Left ventricle myocardium inferior (tissue), 1 donor: ENCODE measurements at places on chromosomes 12 and 14. TPM values are rescaled to one million over a fixed set of nuclear protein-coding genes. Genes with fewer than 3 reads are reported as not detected.

DNA sequence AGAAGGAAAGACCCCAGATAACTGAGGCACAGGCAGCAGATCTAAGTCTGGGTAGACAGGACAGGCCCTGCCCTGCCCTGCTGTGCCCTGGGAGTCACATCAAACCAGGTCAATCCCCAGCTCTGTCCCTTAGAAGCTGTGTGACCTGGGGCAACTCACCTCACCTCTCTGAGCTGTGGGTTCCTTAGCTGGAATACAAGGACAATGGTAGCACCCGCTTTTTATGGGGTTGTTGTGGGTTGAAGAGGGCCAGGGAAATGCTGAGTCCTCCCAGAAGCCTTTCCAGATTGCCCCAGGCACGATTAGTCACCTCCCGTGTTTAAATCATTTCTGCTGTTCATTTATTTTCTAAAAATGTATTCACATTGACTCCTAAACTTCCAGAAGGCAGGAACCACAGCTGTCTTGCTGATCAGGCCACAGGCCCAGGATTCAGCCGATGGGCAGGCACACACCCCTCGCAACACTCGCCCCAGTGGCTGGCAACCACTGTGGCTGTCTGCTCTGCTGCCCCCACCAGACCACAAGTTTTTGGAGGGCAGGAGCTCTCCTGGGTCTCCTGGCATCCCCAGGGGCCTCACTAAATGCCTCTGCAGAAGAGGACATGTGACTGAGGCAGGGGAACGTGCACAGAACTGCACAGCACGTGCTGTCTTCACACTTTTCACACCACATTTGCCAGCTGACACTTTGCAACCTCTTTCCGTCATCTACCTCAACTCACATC is 3.0 kb downstream of the SELPLG start:
- H3K27ac ChIP-seq, result no peak overlapping the region
- no peaks in the 10 kb centered on the region for H3K27me3 ChIP-seq
- no peak for DNase-seq
- H3K4me3 ChIP-seq, result no peak overlapping the region

GRCh38 chr14:102601378-102601925 is 9.0 kb downstream of the RCOR1 start:
- no peak for DNase-seq
- no peak overlapping the region for H3K27ac ChIP-seq
- no peaks in the 10 kb centered on the region for H3K27me3 ChIP-seq
- no peaks in the 10 kb centered on the region for H3K36me3 ChIP-seq
- peaks cover 30% of the 10 kb centered on the region for H3K4me1 ChIP-seq

DNA sequence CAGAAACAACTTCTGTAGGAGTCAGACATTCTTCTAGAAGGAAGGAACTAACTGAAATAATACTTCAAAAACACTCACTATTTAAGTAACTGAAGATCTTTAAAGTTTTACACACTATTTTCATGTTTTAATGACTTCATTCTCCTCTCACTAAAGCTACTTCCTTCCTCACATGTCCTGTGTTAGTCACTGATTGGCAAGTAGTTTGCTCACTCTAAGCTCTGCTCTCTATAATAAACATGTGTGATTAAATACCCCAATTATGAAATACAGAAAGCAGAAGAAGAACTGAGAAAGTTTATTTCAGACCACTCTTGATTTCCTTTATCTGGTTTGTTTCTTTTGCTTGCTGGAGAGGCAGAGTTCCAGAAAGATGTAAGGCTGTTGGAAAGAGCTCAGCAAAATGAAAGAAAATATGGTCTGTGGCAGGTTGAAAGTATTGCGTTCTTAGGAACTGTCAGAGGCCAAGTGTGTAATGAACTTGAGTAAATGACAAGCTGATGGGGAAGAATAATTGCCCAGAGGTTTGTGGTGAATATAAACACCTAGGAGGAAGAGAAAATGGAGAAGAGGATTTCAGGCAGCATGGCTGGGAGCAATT is 522.0 kb upstream of the SEL1L start:
- no peak overlapping the region for H3K27ac ChIP-seq

DNA sequence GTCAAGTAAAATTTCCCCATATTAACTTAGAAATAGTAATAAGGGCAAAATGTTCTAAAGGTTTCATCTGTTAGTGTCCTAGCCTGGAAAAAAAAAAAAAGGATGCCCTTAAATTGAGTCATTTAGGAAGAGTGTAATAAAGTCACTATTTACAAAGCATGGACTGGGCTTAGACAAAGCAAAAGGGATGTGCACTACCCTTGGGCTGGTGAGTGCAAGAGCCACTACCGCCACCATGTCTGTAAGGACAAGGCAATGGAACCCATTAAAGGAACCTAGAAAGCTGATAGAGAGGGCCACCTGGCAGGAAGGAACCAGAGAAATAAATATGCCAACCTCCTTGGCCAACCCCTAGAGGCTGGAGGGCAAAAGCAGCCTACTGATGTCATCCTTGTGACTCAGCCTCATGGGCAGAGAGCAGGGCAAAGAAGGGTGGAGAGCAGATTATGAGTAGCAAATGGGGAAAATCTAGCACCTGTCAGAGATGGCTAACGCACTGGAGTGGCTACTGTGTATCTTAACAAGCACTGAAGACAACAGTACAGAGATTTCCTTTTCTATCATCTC is 59.5 kb upstream of the FUT8 start:
- DNase-seq, result no peak
- no peaks in the 10 kb centered on the region for H3K36me3 ChIP-seq
- no peak overlapping the region for H3K27ac ChIP-seq
- no peaks in the 10 kb centered on the region for H3K27me3 ChIP-seq
- H3K4me3 ChIP-seq, result no peak overlapping the region

GRCh38 chr12:44774815-44775411 is 101.2 kb downstream of the NELL2 start:
- no peak for DNase-seq
- H3K27me3 ChIP-seq, result peaks cover 12% of the 10 kb centered on the region
- H3K27ac ChIP-seq, result no peak overlapping the region
- no peaks in the 10 kb centered on the region for H3K36me3 ChIP-seq

DNA sequence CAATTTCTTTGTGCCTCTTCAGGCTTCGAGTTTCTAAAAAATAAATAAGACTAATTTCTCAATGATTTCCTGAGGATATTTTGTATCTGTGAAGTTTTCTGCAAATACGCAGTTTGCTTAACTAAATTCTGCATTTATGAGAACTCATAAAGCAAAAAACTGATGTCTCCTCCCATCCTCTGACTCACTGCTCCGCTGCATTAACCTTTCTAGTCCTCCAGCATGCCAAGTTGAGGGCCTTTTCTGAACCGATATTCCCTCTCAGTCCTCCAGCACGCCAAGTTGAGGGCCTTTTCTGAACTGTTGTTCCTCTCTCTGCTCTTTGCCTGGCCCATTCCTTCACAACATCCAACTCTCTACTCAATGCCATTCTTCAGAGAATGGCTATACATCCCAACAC is 3.2 kb downstream of the IPO8 start:
- no peak for DNase-seq
- no peak overlapping the region for H3K4me3 ChIP-seq
- no peak overlapping the region for H3K27ac ChIP-seq
- peaks cover 54% of the 10 kb centered on the region for H3K4me1 ChIP-seq
- H3K27me3 ChIP-seq, result no peaks in the 10 kb centered on the region

GRCh38 chr12:124381456-124382296 is 86.8 kb downstream of the RFLNA start:
- no peaks in the 10 kb centered on the region for H3K27me3 ChIP-seq
- peak; percentile 96 for DNase-seq
- H3K27ac ChIP-seq, result peak overlapping the region; percentile 98
- H3K4me1 ChIP-seq, result peaks cover 89% of the 10 kb centered on the region
- no peak overlapping the region for H3K4me3 ChIP-seq

DNA sequence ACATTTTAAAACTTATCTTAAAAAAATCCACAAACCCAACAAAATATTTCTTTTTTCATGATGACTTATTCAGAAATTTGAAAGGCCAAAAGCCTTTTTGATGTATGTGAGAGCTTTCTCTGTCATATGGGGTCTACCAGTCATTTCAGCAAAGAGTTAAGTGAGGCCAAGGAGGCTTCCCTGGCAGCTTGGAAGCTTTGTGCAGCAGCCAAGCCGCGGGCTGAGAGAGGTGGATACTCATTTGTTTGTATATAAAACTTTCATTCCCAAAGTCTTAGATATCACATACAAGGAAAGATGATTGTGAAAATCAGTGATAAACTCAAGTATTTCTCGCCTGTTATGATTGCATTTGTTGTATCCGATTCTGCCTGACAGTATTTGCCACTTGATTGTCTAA is 48.5 kb upstream of the RNU6-8 start:
- no peak for DNase-seq
- H3K27me3 ChIP-seq, result no peaks in the 10 kb centered on the region
- H3K4me3 ChIP-seq, result no peak overlapping the region
- H3K27ac ChIP-seq, result peak overlapping the region; percentile 46
- H3K4me1 ChIP-seq, result peaks cover 38% of the 10 kb centered on the region
- no peaks in the 10 kb centered on the region for H3K36me3 ChIP-seq

DNA sequence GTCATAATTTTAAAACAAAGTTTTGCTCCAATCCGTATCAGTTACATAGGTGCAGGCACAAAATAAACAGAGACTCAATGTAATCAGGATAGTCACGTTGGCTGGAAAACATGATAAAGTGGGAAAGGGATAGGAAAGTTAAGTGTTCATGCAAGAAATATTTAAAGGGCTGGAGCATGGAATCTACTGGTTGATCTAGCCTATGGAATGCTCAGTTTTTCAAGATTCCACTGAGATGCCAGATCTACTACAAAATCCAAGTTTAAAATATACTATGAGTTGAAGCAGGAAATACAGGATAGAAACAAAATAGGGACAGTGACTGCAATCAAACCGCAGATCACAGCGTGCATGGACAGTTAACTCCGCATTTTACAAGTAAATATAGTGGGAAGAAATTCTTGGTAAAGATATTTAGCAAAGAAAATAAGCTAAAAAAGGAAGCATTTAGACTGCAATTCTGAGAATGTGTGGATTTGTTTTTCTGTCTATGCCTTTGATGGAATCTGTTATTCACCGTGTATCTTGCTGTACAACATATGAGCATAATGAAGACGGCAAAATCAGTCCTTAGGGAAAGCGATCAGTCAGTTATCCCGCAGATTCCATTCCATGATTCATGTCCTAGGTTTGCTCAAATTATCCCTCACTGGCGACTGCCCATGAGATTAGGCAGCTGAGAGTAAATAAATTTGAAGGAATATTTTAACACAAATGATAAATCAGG is 1044.3 kb downstream of the FLRT2 start:
- H3K4me1 ChIP-seq, result no peaks in the 10 kb centered on the region
- H3K27me3 ChIP-seq, result no peaks in the 10 kb centered on the region
- no peaks in the 10 kb centered on the region for H3K36me3 ChIP-seq
- no peak overlapping the region for H3K4me3 ChIP-seq
- no peak overlapping the region for H3K27ac ChIP-seq
- no peak for DNase-seq

DNA sequence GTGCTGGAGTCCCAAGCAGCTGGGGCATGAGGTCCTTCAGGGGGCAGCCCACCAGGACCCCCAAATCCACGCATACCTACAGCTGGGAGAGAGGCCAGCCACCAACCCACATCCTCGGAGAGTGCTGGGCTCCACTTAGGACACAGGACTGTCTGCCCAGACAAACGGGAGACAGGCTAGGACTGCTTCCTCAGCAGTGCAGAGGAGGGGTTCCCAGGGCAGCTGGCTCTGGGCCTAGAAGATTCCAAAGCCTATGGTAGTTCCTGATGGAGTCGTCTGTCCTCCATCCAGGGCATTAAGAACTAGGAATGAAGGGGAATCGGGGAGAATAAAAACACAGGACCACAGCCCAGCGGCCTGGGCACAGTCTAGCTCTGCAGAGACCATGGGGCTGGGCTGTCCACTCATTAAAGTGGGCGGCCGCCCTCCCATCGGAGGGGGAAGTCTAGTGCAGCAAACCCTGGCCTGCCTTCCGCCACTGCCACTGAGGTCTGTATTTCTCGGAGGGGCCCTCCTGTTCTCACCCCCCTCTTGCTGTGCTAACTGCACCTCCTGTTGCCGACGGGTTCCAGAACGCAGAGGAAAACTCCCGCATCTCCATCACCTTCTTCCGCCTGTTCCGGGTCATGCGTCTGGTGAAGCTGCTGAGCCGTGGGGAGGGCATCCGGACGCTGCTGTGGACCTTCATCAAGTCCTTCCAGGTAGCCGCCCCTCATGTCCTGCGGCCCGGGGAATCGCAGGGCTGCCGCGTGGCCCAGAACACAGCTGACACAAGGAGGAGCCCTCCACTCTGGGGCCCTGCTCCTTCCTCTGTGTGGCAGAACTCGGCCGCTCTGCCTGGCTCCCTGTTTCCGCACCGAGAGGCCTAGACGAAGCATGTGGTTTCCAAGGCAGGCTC is 143.5 kb upstream of the FKBP4 start:
- H3K4me3 ChIP-seq, result no peak overlapping the region
- peak overlapping the region; percentile 16 for H3K27ac ChIP-seq
- peaks cover 48% of the 10 kb centered on the region for H3K36me3 ChIP-seq
- H3K27me3 ChIP-seq, result no peaks in the 10 kb centered on the region
- no peaks in the 10 kb centered on the region for H3K4me1 ChIP-seq
- DNase-seq, result no peak

- no peaks in the 10 kb centered on the region for H3K36me3 ChIP-seq
- H3K27me3 ChIP-seq, result no peaks in the 10 kb centered on the region
These were observed 31.1 kb downstream of the RMST start for GRCh38 chr12:97493731-97494130.

- no peaks in the 10 kb centered on the region for H3K36me3 ChIP-seq
- peak overlapping the region; percentile 81 for H3K4me3 ChIP-seq
- peaks cover 57% of the 10 kb centered on the region for H3K4me1 ChIP-seq
- H3K27ac ChIP-seq, result peak overlapping the region; percentile 94
- no peaks in the 10 kb centered on the region for H3K27me3 ChIP-seq
These were observed 29.6 kb downstream of the WBP11 start for GRCh38 chr12:14773685-14774073.

Gene SRGAP1
- total RNA-seq, result 2.3 TPM

Gene TSPAN8
- 0.41 TPM for total RNA-seq

Gene SYNDIG1L
- total RNA-seq, result 0.11 TPM

Gene E2F7
- 0.27 TPM for total RNA-seq

Gene ETFBKMT
- total RNA-seq, result 6.6 TPM

Gene SMCO2
- not detected for total RNA-seq

Gene PTPN6
- total RNA-seq, result 6.7 TPM
